NCI-H2029 treated with DMSO at 0.1 percent for 48 hours (cell line): ENCODE measurements at places on chromosomes 16 and 17.

DNA sequence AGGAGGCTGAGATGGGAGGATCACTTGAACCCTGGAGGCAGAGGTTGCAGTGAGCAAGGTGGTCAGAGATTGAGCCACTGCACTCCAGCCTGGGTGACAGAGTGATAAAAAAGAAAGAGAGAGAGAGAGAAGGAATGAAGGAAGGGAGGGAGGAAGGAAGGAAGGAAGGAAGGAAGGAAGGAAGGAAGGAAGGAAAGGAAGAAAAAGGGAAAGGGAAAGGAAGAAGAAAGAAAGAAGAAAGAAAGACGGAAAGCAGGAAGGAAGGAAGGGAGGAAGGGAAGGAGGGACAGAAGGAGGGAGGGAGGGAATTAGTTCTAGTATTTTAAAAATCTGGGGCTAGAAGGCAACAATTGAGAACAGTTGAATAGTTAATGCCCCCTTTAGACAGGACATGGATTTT, 161.5 kb upstream of the CACNG3 start:
- no peak for DNase-seq

- DNase-seq: peak; percentile 43
Measured at GRCh38 chr17:67386965-67387551, 10.0 kb downstream of the PITPNC1 start.

DNA sequence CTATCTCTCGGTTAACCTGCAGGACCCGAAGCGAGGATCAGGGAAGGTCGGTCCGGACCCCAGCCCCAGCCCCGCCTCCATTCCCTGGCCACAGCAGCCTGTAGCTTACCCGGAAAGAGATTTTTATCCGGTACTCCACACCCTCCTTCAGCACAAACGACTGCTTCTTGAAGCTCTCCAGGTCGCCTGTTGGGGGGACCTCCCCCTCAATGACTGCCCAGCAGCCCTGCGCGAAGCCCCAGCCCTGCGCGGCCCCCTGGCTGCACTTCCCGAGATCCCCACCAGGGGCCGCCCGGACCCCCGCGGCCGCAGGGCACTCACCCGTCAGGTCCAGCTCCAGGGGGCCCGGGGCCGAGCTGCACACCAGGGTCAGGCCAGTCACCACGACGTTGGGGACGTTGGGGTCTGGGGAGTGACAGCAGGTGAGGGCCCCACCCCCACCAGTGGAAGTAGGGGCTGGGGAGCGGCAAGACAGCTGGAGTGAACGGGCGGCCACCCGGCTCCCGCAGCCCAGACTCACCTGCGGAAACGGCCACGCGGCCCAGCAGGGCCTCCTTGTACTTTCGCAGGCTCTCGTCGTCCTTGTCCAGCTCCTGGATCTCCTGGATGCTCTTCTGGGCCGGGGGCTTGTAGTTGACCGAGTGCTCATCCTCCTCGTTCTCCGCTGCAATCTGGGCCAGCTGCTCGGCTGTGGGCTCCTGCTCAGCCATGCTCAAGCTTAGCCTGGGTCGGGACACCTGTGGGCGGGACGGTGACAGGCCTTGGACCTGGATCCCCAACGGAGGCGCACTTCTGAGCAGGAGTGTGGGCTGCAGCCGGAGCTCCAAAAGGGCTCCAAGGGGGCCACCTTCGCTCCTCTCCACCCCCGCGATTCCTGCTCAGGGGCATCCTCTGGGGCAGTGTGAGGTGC, 1.7 kb downstream of the ARHGDIA start:
- no peak for DNase-seq

- DNase-seq: no peak
Measured at GRCh38 chr17:44688675-44689476, 700 bp downstream of the CCDC43 start.

DNA sequence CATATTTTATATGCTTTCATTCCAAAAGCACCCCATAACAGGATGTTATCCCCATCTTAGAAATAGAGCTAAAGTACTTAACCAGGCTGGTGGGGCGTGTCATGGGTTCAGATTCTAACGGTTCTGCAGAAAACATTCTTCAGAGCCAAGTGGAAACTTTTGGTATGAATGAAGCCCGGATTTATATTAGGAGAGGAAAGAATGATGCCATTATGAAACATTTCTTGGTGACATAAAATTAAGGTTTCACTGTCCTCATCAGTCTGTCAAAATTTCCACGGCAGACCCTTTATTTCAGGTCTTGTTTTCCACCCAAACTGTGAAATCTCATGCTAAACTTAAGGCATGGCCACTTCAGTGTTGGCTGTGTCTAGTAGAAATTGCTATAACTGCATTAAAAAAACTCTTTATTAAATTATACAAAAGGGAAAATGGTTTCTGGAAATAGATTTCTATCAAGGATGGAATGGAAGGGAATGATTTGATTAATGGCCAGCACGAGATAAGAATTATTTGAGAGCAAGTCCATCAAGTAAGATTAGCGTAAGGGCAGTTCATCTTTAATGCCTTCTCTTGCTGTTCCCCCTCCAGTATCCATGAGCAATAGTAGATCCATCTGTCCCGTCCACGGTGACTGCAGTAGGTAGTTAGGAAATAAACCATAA, 11.7 kb downstream of the PRKCA start:
- no peak for DNase-seq

GRCh38 chr17:54770836-54771235, 129.8 kb upstream of the TOM1L1 start:
- no peak for DNase-seq

DNA sequence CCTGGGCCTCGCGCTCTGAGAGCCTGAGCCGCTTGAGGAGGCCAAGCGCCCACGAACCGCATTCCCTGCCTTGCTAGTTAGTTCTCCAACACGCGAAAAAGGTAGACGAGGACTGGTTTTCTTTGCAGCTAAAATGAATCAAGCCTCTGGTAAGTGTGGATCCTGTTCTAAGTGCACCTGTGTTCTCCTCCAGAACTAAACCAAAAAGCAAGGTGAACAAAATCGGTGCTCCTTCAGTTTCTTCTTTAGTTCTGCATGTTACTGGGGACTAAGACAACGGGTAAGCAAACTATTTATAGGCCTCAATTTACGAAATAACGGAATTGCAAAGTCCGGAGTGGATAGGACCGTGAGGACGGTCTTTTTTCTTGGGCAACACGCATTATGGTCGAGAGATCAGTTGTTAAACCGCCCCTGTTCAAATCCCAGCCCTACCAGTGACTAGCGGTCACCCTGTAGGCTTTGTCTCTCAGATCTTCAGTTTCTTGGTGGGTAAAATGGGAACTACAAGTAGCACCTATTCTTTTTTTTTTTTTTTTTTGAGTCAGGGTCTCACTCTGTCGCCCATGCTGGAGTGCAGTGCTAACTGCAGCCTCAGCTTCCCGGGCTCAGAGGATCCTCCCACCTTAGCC, 993 bp upstream of the ANKRD11 start:
- DNase-seq: no peak

- DNase-seq: peak; percentile 63
Measured at GRCh38 chr17:75113798-75114551, 4.2 kb downstream of the ARMC7 start.

DNA sequence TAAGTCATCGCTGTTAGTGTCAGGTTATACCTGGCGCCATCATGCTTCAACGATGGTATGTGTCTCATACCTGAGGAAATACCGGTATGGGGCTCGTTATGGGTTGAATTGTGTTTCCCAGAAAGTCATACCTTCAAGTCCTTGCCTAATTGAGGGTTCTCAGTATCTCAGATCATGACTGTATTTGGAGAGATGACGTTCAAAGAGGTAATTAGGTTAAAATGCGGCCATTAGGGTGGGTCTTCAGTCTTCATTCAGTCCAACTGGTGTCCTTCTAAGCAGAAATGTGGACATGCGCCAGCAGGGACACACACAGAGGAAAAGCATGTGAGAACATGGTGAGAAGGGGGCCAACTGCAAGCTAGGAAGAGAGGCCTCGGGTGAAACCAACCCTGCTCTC, 37.5 kb upstream of the XYLT1 start:
- no peak for DNase-seq

GRCh38 chr17:55466671-55467070, 44.6 kb downstream of the SMIM36 start:
- DNase-seq: no peak

GRCh38 chr16:9170470-9170869, 79.0 kb downstream of the HAPSTR1 start:
- no peak for DNase-seq

- DNase-seq: no peak
Measured at GRCh38 chr17:1561420-1562175, 994 bp downstream of the PITPNA start.

- DNase-seq: no peak
Measured at GRCh38 chr17:32516450-32516849, 29.7 kb downstream of the CDK5R1 start.

DNA sequence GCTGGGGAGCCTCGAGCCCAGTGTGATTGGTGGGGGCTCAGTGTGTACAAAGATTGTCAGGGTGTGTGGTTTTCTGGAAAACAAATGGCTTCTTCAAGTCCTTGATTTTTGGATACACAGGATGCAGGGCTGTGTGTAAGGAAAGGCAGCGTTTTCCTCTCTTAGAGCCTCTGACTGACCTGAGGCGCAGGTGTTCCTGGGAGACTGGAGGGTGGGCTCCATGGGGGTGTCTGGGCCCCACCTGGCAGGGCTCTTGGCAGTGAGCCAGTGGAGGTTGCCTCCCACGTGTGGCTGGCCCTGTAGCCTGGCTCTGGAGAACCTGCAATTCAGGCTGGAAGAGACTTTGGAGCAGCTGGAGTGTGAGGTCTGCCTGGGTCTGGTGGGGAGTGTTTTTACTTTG, 5.0 kb downstream of the FOXK2 start:
- no peak for DNase-seq

DNA sequence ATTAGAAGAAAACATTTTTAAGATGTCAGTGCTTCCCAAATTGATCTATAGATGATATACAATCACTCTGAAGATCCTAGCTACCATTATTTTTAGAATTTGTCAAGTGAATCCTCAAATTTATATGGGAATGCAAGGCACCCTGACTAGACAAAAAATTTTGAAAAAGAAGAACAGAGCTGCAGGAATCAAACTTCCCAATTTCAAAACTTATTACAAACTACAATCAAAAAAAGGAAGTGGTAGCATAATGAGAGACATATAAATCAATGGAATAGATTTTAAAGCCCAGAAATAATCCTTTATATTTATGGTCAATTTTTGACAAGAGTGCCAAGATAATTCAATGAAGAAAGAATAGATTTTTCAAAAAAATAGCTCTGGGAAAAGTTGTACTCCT, 198.3 kb upstream of the KCNJ16 start:
- no peak for DNase-seq

- DNase-seq: no peak
Measured at GRCh38 chr16:1003391-1004347, 22.1 kb downstream of the SOX8 start.
